Activated T-cell treated with anti-CD3 and anti-CD28 coated beads, Interleukin-2, amount 50 U/mL, for 72 hours (primary cell): ENCODE measurements at places on chromosomes 1 and 21. TPM values are rescaled to one million over a fixed set of nuclear protein-coding genes. Genes with fewer than 3 reads are reported as not detected.

DNA sequence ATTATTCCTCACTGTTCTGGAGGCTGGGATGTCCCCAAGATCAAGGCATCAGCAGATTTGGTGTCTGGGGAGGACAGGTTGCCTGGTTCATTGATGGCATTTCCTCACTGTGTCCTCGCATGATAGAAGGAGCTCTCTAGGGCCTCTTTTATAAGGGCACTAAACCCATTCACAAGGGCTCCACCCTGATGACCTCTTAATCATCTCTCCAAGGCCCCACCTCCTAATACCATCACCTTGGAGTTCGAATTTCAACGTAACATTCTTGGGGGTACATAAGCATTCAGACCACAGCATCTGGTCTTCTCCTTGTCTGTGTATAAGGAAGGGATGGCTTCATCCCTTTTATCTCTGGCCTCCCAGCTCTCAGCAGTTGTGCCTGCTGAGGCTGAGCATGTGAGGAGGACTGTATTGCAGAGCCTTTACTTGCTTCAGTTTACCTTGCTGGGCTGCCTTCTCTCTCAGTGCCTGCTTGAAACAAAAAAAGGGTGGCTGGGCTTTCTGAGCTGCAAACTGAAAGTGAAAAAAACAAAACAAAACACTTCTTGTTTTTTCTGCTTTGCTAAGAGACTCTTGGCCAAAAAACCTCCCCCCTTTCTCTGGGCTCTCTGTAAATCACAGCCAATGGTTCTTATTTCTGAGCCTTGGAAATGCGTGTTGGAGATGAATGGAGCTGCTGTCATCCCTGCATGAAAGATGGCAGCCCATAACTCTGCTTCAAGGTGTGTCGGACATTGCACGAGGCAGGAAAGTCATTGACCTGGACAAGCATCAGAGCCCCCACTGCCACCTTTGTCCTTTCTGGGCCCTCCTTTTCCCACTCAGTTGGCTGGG lies 75.8 kb downstream of the RHOU start:
- no peak overlapping the region for H3K4me3 ChIP-seq
- H3K4me1 ChIP-seq: peaks cover 37% of the 10 kb centered on the region

DNA sequence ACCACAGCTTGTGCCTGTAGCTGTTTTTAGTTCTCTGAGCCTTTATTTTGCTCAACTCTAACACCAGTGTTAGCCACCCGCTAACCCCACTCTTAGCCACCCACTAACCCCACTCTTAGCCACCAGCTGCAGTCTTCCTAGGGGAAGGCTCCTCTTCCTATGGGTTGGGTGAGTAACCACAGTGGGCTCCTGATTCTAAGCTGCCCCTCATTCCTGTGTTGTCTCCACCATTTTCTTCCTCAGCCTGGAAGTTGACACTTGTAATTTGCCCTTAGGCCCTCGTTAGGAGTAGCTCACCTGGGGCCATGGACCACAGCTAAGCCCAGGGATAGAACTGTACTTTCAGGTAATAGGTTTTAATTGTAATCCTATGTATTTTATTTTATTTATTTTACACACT lies 782.9 kb upstream of the TPTE start:
- no peaks in the 10 kb centered on the region for H3K4me1 ChIP-seq
- no peak overlapping the region for H3K4me3 ChIP-seq
- H3K36me3 ChIP-seq: peaks cover 2% of the 10 kb centered on the region
- no peaks in the 10 kb centered on the region for H3K27me3 ChIP-seq
- no peak for DNase-seq
- no peak overlapping the region for H3K27ac ChIP-seq

The GNPAT gene
- 60.1 TPM for total RNA-seq

- no peak overlapping the region for H3K4me3 ChIP-seq
- no peak for DNase-seq
- H3K27me3 ChIP-seq: no peaks in the 10 kb centered on the region
- H3K27ac ChIP-seq: no peak overlapping the region
Observed at GRCh38 chr1:87795615-87796337, 467.1 kb downstream of the LMO4 start.

DNA sequence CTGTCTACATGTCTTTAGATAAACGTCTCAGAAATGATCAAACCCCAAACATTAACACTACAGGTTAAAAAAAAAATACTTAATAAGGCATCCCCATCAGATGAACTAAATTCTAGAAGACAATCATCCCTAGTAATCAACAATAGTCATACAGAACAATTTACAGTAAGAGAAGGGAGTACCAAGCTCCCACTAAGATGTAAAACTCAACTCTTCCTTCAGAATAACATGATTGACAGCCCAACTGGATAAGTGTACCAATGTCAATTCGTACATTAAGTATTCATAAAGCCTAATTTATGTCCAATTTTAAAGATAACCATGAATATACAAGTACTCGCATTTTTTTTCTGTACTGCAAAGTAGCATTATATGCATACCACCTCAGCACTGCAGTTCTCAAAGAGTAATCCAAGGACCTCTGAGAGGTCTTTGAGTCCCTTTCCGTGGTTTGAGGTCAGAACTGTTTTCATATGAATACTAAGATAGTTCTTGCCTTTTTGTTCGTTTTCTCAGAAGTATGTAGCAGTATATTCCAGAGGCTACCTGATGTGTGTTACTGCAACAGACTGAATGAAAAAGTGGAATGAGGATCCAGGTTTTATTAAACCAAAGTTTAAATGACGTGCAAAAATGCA lies 6.6 kb downstream of the SCAF4 start:
- peak overlapping the region; percentile 35 for H3K27ac ChIP-seq
- peaks cover 35% of the 10 kb centered on the region for H3K4me1 ChIP-seq
- no peaks in the 10 kb centered on the region for H3K27me3 ChIP-seq
- peaks cover 4% of the 10 kb centered on the region for H3K36me3 ChIP-seq

The CMPK1 gene
- total RNA-seq: 108 TPM

GRCh38 chr1:186923486-186923885 lies 94.7 kb downstream of the PLA2G4A start:
- H3K27me3 ChIP-seq: no peaks in the 10 kb centered on the region
- H3K36me3 ChIP-seq: peaks cover 7% of the 10 kb centered on the region
- no peak overlapping the region for H3K27ac ChIP-seq
- H3K4me3 ChIP-seq: no peak overlapping the region

The DENND1B gene
- 19.9 TPM for total RNA-seq

The METTL25B gene
- total RNA-seq: 100 TPM

DNA sequence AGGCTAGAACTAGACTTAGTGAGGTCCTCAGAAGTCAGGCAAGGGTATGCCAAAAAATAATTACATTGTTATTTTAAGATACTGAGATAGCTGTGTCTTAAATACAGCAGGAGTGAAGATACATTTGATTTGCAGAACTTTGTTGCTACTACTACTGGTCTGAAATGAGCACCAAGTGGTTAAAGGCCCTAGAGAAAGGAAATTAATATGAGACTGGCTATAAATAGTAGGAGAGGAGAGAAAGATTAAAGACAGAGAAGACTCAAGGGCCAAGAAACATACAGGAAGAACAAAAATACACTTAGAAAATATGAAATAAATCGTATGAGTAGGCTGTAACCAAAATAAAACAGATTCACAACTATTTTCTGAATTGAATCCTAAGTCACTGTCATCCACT lies 21.3 kb downstream of the HNRNPR start:
- no peak for DNase-seq
- H3K27ac ChIP-seq: no peak overlapping the region
- peaks cover 19% of the 10 kb centered on the region for H3K4me1 ChIP-seq
- H3K4me3 ChIP-seq: no peak overlapping the region
- H3K36me3 ChIP-seq: peaks cover 45% of the 10 kb centered on the region
- no peaks in the 10 kb centered on the region for H3K27me3 ChIP-seq

The OR10J1 gene
- total RNA-seq: not detected

- H3K4me1 ChIP-seq: no peaks in the 10 kb centered on the region
- no peak overlapping the region for H3K4me3 ChIP-seq
- no peak for DNase-seq
- H3K36me3 ChIP-seq: peaks cover 14% of the 10 kb centered on the region
- H3K27me3 ChIP-seq: no peaks in the 10 kb centered on the region
Observed at GRCh38 chr1:100076744-100077143, 56.0 kb downstream of the SASS6 start.

- no peak overlapping the region for H3K4me3 ChIP-seq
- peaks cover 5% of the 10 kb centered on the region for H3K27me3 ChIP-seq
- H3K36me3 ChIP-seq: no peaks in the 10 kb centered on the region
- peaks cover 5% of the 10 kb centered on the region for H3K4me1 ChIP-seq
- DNase-seq: peak; percentile 39
- H3K27ac ChIP-seq: no peak overlapping the region
Observed at GRCh38 chr1:50271968-50272578, 151.2 kb downstream of the DMRTA2 start.

The IRF6 gene
- 2.3 TPM for total RNA-seq

DNA sequence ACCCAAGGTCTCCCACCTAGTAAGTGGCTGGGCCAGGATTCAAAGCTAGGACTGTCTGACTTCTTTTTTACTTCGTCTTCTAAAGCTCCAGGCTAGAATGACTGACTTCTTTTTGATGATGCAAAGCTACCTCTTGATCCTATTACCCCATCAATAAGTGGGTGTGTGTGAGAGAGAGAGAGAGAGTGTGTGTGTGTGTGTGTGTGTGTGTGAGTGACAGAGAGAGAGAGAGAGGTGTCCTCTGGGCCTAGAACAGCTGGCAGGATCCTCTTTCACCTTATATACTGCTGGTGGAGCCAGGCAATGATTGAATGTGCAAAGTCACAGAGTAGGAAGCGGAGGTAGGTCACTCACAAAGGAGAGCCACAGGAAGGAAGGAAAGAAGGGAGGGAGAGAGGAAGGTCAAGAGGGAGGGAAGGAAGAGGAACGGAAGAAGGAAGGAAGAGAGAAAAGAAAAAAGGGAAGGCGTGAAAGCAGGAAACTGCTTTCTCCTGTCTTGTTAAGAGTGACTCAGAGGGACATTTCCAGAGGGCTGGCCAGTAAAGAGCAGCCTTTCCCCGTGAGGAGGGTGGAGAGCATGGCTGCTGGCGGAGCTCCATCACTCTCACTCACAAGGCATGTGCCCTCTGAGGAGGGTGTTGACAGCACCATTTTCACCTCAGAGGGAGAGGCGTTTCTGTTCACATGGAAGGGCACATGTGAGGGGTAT lies 68.9 kb downstream of the CDC7 start:
- peaks cover 31% of the 10 kb centered on the region for H3K4me1 ChIP-seq
- peaks cover under 1% of the 10 kb centered on the region for H3K36me3 ChIP-seq

DNA sequence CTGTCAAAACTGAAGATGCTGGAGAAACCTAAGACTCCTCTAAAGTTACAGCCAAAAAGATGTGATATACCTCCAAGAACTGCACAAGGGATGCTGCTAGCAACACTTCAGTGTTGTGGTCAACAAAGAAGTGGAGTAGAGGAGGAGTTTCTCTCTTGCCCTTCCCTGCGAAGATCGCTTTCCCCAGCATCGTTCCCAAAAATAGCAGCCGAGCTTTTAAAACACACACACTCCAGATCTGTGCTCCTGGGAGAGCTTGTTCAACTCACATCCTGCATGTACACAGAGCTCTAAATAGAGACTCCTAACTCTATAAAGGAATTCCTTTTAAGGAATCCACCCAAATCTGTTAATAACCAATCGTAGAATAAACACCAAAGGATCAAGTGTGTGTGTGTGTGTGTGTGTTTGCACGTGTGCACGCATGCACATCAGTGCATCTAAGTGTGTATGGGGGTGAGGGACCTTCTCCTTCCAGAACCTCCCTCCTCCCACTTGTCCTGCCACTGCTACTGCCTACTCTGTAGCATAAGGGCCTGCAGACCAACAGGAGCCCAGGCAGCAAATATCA lies 58.5 kb downstream of the PSMG1 start:
- H3K27ac ChIP-seq: no peak overlapping the region
- H3K36me3 ChIP-seq: peaks cover 5% of the 10 kb centered on the region

GRCh38 chr1:116677474-116678062 lies 10.0 kb upstream of the IGSF3 start:
- H3K27ac ChIP-seq: no peak overlapping the region
- peaks cover 3% of the 10 kb centered on the region for H3K4me1 ChIP-seq

- peaks cover 4% of the 10 kb centered on the region for H3K36me3 ChIP-seq
- H3K27ac ChIP-seq: peak within 1 kb of the TSS; percentile 98
- peak; percentile 87 for DNase-seq
- H3K4me3 ChIP-seq: peak within 1 kb of the TSS; percentile 99
- H3K27me3 ChIP-seq: no peaks in the 10 kb centered on the region
Observed at GRCh38 chr1:32107742-32108661, at the start of gene KPNA6. Gene KPNA6 (plus strand): TSS chr1:32108056. CDS start chr1:32108131, 75 bp downstream.

The NPR1 gene
- 0.07 TPM for total RNA-seq

- no peak overlapping the region for H3K27ac ChIP-seq
- no peaks in the 10 kb centered on the region for H3K27me3 ChIP-seq
- peaks cover 16% of the 10 kb centered on the region for H3K36me3 ChIP-seq
- peaks cover 93% of the 10 kb centered on the region for H3K4me1 ChIP-seq
- DNase-seq: peak; percentile 76
Observed at GRCh38 chr21:42189860-42190485, 29.0 kb upstream of the ABCG1 start.

GRCh38 chr21:39630827-39631226 lies 18.1 kb downstream of the B3GALT5 start:
- no peak overlapping the region for H3K4me3 ChIP-seq
- H3K36me3 ChIP-seq: no peaks in the 10 kb centered on the region
- no peaks in the 10 kb centered on the region for H3K27me3 ChIP-seq
- no peaks in the 10 kb centered on the region for H3K4me1 ChIP-seq
- DNase-seq: no peak

GRCh38 chr1:108815566-108815965 lies 41.3 kb downstream of the AKNAD1 start:
- no peak overlapping the region for H3K27ac ChIP-seq
- H3K36me3 ChIP-seq: no peaks in the 10 kb centered on the region
- H3K27me3 ChIP-seq: no peaks in the 10 kb centered on the region
- no peak for DNase-seq

The SYT2 gene
- total RNA-seq: not detected

GRCh38 chr1:19128968-19129514 lies 81.0 kb downstream of the UBR4 start:
- peaks cover 29% of the 10 kb centered on the region for H3K4me1 ChIP-seq
- no peaks in the 10 kb centered on the region for H3K27me3 ChIP-seq
- H3K27ac ChIP-seq: peak overlapping the region; percentile 35
- no peak overlapping the region for H3K4me3 ChIP-seq

GRCh38 chr21:43190951-43191350 lies 22.1 kb downstream of the CRYAA start:
- peaks cover 5% of the 10 kb centered on the region for H3K4me1 ChIP-seq
- no peaks in the 10 kb centered on the region for H3K27me3 ChIP-seq
- no peak for DNase-seq
- no peak overlapping the region for H3K4me3 ChIP-seq
- H3K27ac ChIP-seq: no peak overlapping the region

The LAMC2 gene
- total RNA-seq: 1.2 TPM

The ZYG11A gene
- total RNA-seq: 0.35 TPM

DNA sequence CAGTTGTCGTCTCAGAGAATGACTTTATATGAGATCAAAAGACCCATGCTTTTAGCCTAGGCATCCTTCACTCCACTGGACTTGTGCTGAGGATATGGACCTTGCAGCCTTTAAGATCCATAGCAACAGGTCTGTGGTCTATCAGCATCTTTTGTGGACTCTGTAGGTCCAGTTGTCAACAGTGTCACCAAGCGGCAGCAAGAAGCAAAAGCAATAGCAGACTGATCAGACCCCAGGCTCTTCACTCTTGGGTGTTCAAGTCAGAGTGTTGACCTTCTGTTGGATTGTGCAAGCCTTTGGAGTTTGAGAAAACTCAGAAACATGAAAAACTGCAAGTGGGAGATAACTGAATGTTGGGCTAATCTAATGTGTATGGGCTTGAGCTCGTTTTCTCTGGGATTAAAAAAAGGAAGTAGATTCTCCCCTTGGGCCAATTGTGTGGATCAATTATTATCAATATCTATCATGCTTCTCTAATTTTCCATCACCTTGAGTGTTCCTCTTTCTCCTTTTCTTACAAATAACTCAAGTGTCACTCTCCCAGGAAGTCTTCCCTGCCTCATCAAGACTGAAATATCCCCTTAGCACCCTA lies 144.2 kb downstream of the LYPLAL1 start:
- H3K4me1 ChIP-seq: no peaks in the 10 kb centered on the region
- H3K4me3 ChIP-seq: no peak overlapping the region
- H3K27me3 ChIP-seq: peaks cover 18% of the 10 kb centered on the region
- no peak overlapping the region for H3K27ac ChIP-seq
- DNase-seq: no peak
- H3K36me3 ChIP-seq: peaks cover 4% of the 10 kb centered on the region
